Right ventricle myocardium inferior (tissue), 1 donor: ENCODE measurements at places on chromosomes 12 and 14. TPM values are rescaled to one million over a fixed set of nuclear protein-coding genes. Genes with fewer than 3 reads are reported as not detected.

Gene PTPN6
- 9.1 TPM for total RNA-seq

Gene TSHR
- total RNA-seq = not detected

Gene DNAL1
- 16.4 TPM for total RNA-seq

DNA sequence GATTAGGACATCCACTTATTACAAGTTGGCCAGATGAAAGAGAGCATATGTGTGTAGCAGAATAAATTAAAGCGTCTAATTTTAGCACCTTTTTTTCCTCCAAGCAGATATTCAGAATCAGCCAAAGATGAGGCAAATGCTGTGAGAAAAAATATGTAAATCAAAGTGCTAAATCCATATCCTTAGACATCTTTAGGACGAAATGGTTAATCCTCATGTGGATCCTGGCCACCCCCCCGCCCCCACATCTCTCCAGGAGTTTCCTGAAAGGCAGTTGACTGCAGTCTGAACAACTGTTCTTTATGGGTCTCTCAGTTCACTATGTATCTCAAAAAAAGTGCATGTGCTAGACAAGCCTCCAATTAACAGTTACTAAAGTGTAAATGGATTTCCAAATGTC is 1768.1 kb upstream of the SEL1L start:
- no peak for DNase-seq

GRCh38 chr14:50560931-50561285 is 963 bp downstream of the ATL1 start:
- peak; percentile 91 for DNase-seq

- no peak for DNase-seq
Measured at GRCh38 chr14:94395888-94396574, 7.6 kb upstream of the SERPINA1 start.

- DNase-seq = no peak
Measured at GRCh38 chr14:98868866-98869265, 403.1 kb downstream of the BCL11B start.

- DNase-seq = no peak
Measured at GRCh38 chr12:52494518-52494917, 1.5 kb upstream of the KRT6A start.

DNA sequence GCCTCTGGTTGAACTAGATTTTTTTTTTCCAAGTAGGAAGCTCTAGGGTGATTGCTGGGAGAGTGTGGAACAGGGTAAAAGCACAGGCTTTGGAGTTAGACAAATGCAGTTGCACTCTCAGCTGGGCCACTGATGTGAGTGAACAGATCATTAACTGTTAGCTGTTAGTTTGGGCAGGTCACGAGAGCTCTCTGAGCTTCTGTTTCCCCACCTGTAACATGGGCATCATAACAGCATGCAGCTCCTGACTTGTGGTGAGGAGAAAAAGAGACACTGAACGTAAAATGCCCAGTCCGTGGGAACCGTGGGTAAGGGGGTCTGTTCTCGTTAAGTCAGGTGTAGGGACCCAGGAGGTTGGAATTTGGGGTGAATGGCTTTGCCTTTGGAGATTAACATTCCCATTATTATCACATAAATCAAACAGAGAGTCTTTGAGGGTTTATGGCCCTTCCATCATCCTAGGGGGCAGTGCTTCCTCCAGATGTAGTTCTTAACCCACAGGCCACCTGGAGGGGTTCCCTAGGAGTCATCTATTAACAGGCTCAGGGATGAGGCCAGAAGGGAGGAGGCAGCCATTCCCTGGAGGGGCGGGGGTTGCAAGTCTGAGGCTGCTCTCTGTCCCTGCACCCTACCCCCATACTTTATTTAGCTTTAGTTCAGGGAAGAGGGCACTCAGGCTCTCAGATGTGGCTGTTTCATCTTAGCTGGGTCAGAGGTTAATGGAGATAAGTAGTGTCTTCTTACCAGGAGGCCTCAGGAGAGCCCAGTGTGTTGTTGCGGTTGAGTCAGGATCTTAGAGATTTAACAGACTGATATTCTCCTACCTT is 135.2 kb downstream of the DACT1 start:
- no peak for DNase-seq

DNA sequence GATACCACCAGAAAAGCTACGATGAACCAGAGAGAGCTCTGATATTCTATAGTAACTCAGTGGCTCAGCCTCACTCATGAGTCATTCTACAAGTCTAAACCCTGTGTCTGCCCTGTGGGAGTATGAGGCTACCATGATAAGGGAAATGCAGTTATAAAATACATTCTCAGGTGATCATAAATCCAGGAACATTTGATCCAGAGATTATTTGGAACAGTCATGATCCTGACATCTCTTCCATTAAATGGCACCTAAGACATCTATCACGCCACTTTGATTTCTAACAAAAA is 202.6 kb upstream of the RASSF8 start:
- no peak for DNase-seq
